ENCODE measurements at places on chromosomes 13 and 19. TPM values are rescaled to one million over a fixed set of nuclear protein-coding genes. Genes with fewer than 3 reads are reported as not detected.

GRCh38 chr19:7575434-7576040 lies 20.1 kb upstream of the CAMSAP3 start:
- no peak for DNase-seq

- no peak for DNase-seq
These were observed 15.7 kb downstream of the PNPLA6 start for GRCh38 chr19:7550987-7551761.

DNA sequence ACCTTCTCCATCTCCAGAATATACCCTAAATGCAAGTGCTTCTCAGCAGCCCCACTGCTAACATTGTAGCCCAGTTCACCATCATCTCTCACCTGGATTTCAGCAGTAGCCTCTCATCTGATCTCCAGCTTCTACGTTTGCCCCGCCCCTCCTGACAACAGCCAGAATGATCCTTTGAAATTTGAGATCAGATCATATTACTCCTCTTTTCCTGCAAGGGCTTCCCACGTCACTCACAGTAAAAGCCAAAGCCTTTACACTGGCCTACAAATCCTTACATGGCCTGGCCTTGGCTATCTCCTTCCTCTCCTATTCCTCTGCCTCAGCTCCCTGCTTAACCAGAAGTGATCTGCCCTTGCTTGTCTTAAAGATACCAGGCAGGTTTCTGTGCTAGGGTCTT lies 94.3 kb upstream of the NBEA start:
- DNase-seq = no peak

- no peak for DNase-seq
These were observed 34.7 kb upstream of the SPACA7 start for GRCh38 chr13:112341446-112341845.

GRCh38 chr13:24356837-24357236 lies 47.5 kb downstream of the C1QTNF9 start:
- no peak for DNase-seq

DNA sequence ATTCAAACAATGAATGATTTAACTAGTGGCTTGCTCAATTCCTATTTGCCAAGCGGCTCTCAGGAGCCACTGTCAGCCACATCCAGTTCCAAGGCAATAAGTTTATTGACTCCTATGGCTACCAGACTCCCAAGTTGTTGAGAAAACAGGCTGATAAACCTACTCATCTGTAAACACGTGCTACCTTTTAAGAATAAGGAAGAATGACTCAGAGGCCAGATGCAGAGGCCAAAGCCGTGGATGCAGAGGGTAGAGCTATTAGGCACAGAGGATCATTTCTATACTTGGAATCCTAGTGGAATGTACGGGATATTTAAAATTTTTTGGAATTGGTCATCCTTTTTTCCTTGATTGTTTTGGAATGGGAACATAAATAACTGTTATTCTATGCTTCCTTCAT lies 1921.1 kb downstream of the OLFM4 start:
- no peak for DNase-seq

DNA sequence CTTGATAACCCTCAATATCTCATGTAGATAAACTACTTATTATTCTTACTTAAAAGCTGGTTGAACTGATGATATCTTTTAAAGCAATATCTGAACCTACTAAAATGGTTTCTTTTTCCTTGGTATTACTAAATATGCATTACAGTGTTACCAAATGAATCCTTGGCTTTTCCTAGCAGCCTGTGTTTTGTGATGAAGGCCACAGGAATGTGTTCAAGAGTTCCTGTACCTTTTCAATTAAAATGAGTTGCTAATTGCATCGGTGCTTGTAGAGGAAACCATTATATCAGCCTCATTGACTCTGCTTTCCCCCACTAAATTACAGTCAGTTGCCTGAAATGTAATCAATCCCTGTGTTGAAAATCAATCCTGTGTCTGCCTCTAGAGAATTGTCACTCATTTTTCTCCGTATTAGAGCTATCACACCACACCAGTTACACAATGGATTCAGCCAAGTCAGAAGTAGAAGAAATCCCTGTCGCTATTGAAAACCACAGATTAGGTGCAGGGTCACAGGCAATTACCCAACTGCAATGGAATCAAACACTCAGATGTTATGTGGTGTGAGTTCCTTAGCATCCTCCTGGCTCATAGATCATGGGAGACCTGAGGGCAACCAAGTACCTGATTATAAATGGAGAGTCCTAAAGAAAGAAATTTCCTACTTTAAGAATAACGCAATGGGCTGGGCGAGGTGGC lies 13.3 kb downstream of the FAM216B start:
- no peak for DNase-seq

DNA sequence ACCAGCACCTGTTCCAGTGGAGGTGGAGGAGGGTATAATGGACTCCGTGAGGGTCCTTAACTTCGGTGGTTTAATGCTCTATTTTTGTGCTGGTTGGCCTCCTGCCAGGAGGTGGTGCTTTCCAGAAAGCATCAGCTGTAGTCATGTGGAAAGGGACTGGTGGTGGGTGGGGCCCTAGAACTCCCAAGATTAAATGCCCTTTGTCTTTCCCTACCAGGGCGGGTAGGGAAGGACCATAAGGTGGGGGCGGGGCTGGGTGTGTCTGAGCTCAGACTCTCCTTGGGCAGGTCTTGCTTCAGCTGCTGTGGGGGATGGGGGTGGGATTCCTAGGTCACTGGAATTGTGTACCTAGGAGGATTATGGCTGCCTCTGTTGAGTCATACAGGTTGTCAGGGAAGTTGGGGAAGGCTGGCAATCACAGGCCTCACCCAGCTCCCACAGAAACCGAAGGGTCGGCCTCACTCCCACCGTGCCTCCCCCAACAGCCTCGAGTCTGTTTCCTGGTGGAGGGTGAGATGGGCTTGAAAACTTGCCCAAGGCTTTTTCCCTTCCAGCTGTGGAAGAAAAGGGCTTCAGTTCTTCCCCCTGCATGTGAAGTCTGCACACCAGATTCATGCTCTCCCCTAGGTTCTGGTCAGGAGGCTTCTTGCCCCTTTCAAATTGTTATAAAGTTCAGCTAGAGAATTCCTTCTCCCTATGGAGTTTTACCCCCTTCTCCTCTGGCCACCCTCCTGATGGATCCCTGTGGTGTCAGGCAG lies 60.3 kb upstream of the CLDN10 start:
- no peak for DNase-seq

GRCh38 chr13:86877441-86877840 lies 793.7 kb upstream of the SLITRK5 start:
- no peak for DNase-seq

- DNase-seq = no peak
These were observed at the start of gene PLEKHA4 for GRCh38 chr19:48868114-48868886. TSS of gene PLEKHA4 (minus strand) at chr19:48868617. CDS start at chr19:48867620, 997 bp downstream.

GRCh38 chr19:35357867-35358573 lies at the start of gene FFAR3:
TSS of gene FFAR3 (plus strand) at chr19:35358460. CDS start at chr19:35358891, 431 bp downstream.
- no peak for DNase-seq

GRCh38 chr19:35267353-35267817 lies 1.4 kb upstream of the USF2 start:
- no peak for DNase-seq

DNA sequence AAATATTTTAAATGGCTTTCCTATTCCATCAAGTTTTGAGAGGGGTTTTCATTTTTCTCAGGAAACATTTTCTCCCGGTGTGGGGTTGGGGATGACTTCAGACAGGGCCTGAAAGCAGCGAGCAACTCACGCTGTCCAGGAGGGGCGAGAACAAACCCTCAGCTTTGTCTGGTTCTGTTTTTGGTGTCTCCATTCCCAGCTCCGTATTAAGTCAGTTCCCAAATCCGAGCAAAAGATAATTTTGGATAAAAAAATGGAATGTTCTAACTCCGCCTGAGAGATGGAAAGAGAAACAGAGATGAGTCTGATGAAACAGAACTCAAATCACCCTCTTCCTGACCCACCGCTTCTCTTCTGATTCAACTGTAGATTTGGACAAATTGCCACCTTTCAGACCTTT lies 38.4 kb downstream of the RFX2 start:
- no peak for DNase-seq

GRCh38 chr13:35818633-35819067 lies 312.5 kb downstream of the DCLK1 start:
- no peak for DNase-seq

GRCh38 chr19:13164343-13165161 lies 14.3 kb downstream of the IER2 start:
- DNase-seq = no peak

DNA sequence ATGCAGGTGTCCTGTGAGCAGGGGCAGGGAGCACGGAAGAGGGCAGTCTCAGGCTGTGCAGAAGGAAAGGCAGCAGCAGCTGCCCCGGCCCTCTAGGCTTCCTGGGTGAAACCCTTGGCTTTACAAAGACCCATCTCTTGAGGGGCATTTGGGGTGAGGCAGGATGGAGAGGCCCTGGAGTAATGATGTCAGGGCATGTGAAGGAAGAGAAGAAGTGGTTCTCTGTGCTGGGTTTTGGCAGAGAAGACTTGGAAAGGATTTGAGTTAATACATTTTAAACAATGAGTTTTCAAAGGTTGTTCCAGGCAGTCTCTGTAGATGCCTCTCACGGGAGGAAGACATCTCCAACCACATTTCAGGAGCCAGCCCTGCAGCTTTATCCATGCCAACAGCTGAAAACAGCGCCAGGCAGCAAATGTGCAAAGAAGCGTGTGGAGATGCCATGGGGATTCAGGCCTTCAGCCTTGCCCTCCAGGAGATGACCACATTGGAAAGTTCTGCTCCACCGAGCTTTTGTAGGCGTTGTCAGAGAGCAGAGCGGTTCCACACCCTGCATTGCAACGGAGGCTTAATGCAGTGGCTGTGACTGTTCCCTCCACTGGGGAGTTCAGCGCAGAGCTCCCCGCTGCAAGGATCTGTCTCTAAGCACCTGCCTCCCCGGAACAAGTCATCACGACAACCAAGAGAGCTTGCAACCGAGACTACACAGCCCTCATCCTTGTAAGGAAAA lies 322.8 kb downstream of the UQCRFS1 start:
- no peak for DNase-seq

DNA sequence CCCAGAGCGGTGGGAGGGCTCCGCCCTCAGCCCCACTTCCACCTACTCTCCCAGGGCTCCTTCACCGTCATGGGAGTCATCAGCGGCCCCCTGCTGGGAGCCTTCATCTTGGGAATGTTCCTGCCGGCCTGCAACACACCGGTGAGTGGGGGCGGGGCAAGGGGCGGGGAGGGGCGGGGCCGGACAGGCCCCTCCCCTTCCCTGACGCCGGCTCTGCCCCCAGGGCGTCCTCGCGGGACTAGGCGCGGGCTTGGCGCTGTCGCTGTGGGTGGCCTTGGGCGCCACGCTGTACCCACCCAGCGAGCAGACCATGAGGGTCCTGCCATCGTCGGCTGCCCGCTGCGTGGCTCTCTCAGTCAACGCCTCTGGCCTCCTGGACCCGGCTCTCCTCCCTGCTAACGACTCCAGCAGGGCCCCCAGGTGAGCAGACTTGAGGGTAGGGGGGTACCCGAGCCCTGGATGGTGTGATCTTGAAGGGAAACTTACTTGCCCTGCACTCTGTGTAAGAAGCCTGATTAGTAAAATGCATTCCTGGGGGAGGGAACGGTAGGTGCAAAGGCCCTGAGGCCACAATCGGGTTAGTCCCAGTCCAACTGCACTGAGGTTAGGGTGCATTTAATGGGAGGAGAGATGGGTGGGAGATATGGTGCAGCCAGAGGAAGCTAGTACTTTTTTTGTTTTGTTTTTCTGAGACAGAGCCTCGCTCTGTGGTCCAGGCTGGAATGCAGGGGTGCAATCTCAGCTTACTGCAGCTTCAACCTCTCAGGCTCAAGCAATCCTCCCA lies 12.1 kb downstream of the SLC5A5 start:
- no peak for DNase-seq

DNA sequence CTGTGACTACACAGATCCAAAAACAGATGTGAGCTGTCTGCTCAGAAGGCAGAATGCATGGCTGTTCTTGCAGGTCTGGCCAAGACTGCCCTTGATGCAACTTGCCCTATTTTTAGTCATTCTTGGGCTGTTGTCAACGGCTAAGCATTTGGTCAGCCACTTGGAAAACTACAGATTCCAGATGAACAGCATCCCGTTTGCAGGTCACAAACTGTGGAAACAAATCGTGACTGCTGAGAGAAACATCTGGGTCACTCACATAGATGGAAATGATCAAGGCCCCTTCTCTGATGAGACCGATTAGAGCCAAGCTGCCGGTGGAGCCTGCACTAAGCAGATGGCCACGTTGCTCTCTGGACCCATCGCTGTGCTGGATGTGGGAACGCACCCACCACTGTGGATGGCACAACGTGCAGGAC lies 15.4 kb upstream of the METTL21C start:
- DNase-seq = no peak

DNA sequence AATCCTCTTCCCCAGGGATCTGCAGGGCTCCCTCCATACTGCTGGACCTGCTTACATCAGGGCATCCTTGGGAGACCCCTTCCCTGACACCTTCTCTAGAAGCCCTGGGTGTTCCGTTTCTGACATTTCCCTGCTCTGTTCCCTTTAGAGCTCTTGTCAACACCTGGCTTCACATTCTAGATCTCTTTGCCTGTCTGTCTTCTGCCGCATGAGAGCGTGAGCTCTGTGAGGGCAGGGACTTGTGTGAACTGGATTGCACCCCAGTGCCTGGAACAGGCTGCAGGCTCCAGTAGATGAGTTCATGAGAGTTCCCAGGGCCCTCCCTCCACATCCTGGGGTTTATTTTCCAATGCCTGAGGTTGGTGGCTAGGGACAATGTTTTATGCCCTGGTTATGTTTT lies 651 bp downstream of the CEACAM7 start:
- no peak for DNase-seq

- peak; percentile 36 for DNase-seq
These were observed 89.2 kb downstream of the RGCC start for GRCh38 chr13:41546372-41547190.

GRCh38 chr13:42807241-42807640 lies 25.9 kb downstream of the FAM216B start:
- no peak for DNase-seq

- DNase-seq = no peak
These were observed 27.6 kb downstream of the TMPRSS9 start for GRCh38 chr19:2387367-2388288.

GRCh38 chr19:42096255-42096837 lies 20.4 kb downstream of the ZNF574 start:
- DNase-seq = no peak

- DNase-seq = no peak
These were observed 7.7 kb downstream of the FBXL12 start for GRCh38 chr19:9811139-9811538.

- no peak for DNase-seq
These were observed 13.3 kb downstream of the PLEKHF1 start for GRCh38 chr19:29678484-29679106.

GRCh38 chr13:78133511-78133910 lies 214.9 kb upstream of the EDNRB start:
- no peak for DNase-seq

BRME1 gene
- polyA plus RNA-seq = 0.57 TPM

ZNF846 gene
- 8.0 TPM for polyA plus RNA-seq

PLPPR3 gene
- 0.08 TPM for polyA plus RNA-seq

ATP8B3 gene
- 2.8 TPM for polyA plus RNA-seq

PRR36 gene
- polyA plus RNA-seq = 0.05 TPM

LGALS14 gene
- polyA plus RNA-seq = not detected

SKA3 gene
- polyA plus RNA-seq = 1.4 TPM

ZNF224 gene
- polyA plus RNA-seq = 16.5 TPM

ONECUT3 gene
- under 0.01 TPM for polyA plus RNA-seq

KLF5 gene
- 162 TPM for polyA plus RNA-seq

KCNJ14 gene
- 0.46 TPM for polyA plus RNA-seq

Data from keratinocyte (primary cell).